ENCODE measurements at places on chromosomes 11 and 22.

DNA sequence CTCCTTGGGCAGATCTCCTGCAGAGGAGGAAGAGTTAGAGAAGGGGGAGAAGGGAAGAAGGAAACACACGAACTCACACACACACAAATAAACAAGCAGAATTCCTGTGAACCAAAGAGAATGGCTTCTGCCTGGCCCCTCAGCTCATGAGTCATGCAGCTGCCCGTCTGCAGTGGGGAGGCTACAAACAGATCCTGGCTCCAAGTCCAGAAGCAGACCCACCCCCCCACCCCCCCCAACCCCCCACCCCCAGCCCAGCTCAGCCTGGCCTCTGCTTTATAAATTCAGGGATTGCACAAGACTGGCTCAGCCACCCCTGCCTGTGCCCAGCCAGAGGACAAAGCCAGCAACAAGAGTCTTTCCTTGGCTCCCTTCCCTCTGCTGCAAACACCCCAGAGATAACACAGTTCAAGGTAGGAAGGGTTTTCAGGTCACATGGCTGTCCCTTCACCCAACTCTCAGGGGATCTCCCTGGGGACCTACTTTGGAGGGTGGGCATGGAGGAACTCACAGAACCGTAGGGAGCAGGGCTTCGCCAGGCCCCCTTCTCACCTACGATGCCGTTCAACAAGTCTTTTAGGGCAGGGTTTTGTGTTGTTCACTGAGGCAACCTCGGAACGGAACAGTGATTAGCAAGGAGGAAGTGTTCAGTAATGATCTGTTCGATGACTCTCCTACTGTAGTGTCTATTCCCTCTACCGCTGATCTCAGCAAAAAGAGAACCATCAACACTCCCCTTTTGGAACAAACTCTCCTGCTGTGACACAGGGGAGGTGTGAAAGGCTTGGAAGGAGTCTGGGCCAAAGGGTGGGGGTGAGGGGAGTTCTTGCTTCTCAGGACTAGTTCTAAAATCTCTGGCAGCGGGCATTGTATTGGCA lies 35.5 kb downstream of the RPL27A start:
- no peak for DNase-seq

- DNase-seq, result no peak
These were observed 438 bp downstream of the ZW10 start for GRCh38 chr11:113773092-113773415.

DNA sequence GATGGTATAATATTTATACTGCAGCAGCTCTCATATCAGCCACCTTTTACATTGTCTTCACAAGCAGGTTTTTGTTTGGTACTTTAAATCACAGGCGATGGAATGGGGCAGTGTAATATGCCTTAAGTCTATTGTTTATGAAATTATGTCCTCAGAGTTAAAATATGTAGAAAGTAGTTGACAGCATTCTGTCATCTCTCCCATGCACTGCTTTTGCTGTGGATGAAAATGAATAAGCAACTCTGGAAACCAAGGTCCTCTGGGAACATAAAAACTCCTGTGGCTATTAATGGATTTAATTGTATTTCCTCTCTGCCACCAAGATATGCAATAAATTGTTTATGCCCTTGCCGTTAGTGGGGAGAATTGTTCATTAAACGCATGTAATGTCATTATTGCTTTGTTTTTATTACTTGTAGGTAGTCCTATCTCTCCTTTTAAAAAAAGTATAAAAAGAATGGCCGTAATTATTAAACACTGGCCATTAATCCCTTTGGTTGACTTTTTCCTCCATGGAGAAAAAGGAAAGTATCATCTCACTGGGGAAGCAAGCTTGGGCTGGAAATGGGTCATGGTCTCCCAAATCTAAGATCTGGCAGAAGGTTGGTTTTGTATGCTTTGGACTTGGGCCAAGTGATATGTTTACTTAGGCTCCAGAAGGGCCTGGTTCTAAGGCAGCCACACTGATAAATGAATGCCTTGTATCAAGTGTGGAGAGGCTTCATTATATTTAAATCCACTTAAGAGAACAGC lies 13.1 kb downstream of the PACS1 start:
- no peak for DNase-seq

DNA sequence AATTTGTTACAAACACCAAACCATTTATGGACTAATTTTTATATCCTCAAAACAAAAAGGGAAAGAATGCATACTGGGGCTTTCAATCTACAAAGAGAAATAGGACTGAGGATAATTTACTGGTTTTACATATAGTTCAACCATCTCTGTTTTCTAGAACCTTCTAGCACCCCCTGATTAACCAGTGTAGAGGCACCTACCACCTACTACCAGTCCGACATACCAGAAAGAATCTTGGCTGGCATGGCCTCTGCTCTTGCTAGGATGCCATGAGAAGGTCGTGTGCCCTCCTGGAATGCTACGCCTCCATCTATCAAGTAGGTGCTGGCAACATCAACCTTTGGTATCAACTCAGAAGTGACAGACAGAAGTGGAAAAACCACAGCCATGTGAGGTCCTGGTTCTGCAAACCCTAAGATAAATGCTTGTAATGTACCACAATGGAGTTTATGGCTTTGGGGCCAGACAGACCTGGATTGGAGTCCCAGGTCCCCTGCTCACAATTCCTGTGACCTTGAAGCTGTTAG lies 28.2 kb downstream of the MYH9 start:
- DNase-seq, result no peak

GRCh38 chr11:64451856-64452255 lies 92.9 kb downstream of the RPS6KA4 start:
- no peak for DNase-seq

GRCh38 chr11:67279589-67280340 lies 9.3 kb upstream of the ANKRD13D start:
- DNase-seq, result no peak
